T follicular helper cell (primary cell): ENCODE measurements at places on chromosomes 5 and 9.

DNA sequence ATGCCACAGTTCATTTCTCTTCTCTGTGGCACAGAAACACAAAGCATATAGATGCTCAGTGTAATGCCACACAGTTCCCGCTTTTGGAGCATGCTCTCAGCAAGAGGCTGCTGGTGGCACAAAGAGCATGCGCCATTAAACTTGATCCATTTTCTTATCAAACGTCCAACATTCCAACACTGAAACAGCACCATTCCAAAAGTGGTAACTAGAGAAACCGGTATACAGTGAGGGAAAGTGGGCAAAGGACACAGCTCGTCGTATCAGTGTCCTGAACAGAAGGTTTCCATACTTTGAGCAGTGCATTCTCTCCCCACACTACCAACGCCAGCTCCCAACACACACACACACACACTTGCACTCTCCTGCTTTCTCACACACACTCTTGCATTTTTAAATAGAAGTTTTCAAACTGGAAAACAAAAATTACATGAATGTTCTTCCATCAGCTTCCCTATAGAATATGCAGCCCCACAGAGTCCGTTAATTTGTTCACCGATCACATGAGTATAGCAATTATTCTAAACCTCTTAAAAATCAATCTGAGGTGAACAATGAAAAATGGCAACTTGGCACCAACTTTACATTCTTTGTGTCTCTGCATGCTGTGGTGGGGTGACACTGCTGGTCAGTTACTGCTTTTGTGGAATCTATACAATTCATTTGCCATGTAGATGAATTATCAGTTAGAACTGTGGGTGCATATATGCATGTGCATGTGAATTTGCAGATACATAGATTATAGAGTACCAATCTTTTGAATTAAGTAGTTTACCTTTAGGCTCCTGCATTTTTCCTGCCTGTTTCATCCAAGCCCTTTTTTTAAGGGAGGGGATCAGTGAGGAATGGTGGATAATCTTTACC is 5.7 kb downstream of the NFIB start:
- no peak for DNase-seq

DNA sequence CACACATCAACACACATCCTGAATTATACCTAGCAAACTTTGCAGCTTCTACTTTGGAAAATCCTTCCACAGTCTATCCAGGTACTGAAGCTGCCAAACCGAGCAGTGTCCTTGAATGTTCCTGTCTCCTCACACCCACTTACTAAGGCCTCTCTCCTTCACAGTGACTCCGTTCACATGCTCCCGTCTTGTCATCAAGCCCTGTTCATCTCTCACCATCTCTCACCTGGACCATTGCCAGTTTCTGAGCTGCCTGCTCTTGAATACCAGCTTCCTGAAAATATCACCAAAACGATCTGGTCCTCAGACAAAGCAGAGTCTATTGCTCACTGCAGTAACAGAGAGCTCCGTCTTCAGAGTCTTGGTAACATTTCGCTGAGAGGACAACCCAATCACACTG is 57.4 kb downstream of the GCNT1 start:
- DNase-seq: no peak

GRCh38 chr5:91418158-91418557 is 35.0 kb upstream of the ARRDC3 start:
- DNase-seq: no peak

GRCh38 chr5:136143312-136143711 is 10.7 kb downstream of the SMAD5 start:
- no peak for DNase-seq

DNA sequence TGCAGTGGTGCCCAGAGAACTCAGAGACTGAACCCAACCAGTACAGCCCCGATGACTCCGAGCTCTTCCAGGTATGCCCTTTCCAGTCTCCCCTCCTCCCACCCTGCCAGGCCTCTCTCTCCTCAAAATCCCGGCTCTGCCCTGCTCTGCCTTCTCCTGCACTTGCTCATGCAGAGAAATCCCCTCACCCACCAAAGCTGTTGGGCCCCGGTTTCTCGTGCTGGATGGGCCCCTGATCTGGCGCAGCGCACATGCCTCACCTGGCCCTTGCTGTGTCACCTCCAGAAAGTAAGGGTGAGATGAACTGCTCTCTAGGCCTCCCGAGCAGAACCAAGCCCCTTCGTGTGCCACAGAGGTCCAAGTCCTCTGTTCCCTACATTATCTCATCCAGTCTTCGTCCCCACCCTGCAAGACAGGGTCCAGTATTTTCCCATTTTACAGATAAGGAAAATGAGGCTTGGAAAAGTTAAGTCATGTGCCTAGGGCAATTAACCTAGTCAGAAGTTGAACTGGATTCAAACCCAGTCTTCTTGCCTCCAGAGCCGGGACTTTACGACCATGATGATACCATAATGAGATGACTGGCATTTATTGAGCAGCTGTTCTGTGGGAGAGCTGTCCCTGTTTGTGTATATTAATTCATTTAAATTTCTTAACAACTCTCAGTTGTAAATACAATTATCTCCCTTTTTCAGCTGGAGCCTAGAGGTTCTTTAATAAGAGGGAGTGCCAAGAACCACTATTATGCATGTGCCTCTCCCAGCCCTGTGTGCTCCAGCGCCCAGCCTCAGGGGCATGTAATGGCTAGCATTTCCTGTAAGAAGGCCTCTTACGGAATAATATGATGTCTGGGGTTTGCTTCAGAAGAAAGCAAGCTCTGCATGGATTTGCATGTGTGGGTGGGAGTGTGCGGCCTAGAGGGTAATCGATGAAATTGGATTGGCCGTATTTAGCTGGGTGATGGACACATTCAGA is 90.7 kb downstream of the PPARGC1B start:
- DNase-seq: no peak

GRCh38 chr9:79477955-79478771 is 93.6 kb upstream of the TLE4 start:
- no peak for DNase-seq

- DNase-seq: no peak
Observed at GRCh38 chr5:54595721-54596120, 78.2 kb downstream of the SNX18 start.

GRCh38 chr9:91896513-91897121 is 53.4 kb downstream of the ROR2 start:
- DNase-seq: no peak

- DNase-seq: no peak
Observed at GRCh38 chr9:127876026-127876763, 1.3 kb downstream of the AK1 start.

- DNase-seq: no peak
Observed at GRCh38 chr5:116428413-116428812, 146.2 kb downstream of the SEMA6A start.

DNA sequence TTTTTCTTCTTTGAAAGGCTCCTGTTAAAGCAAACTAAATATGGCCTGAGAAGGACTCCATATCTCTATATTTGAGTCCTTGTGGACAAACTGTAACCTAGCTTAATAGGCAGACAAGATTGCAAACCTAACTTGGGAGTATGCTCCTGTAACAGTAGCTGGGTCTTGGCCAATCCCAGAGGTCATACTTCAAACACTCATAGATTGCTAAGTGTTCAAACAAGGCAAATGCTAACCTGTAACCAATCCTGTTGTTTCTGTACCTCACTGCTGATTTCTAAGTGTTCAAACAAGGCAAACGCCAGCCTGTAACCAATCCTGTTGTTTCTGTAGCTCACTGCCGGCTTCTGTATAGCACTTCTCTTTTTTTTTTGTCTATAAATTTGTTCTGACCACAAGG is 50.6 kb upstream of the CLK4 start:
- no peak for DNase-seq

GRCh38 chr5:143471666-143472464 is 68.4 kb upstream of the NR3C1 start:
- no peak for DNase-seq

- DNase-seq: no peak
Observed at GRCh38 chr5:6886866-6887265, 173.6 kb downstream of the TENT4A start.

- DNase-seq: no peak
Observed at GRCh38 chr5:124652514-124652819, 94.0 kb downstream of the ZNF608 start.

DNA sequence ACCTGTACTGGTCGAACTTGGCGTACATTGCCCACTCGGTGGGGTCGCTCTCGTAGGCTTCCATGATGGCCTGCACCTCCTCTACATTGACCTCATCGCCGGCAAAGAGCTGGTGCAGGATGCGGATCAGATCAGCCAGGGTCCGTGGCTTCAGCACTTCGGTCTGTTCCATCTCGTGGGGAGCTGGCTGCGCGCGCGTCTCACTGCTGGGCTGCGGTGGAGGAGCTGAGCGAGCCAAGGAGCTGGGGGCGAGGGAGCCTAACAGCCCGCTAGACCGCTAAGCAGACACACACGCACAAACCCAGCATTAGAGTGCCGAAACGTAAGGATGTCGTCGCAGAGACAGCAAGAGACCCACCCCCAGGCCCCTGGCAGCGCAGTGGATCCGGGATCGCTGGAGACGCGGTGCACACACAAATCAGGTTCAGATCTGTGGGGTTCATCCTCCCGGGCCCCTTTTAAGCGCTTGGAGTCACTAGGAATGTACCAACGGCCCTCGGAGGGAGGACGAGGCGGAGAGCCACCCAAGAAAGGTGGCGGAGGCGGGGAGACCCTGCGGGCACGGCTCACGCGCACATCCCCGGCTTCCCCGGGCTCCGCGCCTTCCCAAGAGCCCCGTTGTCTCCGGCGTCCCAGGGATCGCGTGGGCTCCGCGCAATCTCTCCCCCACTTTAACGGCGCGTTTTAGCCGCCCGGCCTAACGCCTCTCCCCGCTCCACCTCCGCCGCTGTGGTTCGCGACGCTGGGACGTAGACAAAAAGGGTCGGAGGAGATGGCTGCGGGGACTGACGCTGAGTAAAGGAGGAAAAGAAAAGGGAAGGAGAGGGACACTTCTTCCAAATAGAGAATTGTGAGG is at the start of gene CDO1:
Gene CDO1 (minus strand): TSS at position 434 of the 856 bp plus-strand sequence. CDS start 262 bp downstream, at position 172.
- DNase-seq: no peak

GRCh38 chr5:67156976-67157583 is 39.5 kb downstream of the CD180 start:
- DNase-seq: peak; percentile 37

GRCh38 chr9:86073839-86074238 is 25.5 kb downstream of the GOLM1 start:
- no peak for DNase-seq

DNA sequence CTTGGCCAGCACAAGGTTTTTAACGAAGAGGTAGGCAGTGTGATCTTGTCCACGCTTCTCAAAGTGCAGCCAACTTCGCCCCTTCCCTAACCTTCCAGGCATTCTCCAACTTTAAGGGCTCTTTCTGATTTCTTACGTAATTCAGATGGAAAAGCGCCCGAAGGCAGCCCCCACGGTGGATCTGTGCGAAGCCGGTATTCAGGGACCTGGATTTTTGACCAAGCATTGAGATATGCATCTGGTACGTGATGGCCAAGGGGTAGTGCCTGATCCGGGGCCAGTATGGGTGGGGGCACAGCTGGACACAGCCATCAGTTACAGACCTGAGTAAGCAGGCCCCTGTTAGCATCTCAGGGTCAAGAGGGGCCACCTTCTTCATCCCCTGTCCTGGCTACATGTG is 80.0 kb downstream of the AMBP start:
- no peak for DNase-seq

GRCh38 chr5:73605223-73606087 is 20.5 kb upstream of the ARHGEF28 start:
- DNase-seq: no peak

DNA sequence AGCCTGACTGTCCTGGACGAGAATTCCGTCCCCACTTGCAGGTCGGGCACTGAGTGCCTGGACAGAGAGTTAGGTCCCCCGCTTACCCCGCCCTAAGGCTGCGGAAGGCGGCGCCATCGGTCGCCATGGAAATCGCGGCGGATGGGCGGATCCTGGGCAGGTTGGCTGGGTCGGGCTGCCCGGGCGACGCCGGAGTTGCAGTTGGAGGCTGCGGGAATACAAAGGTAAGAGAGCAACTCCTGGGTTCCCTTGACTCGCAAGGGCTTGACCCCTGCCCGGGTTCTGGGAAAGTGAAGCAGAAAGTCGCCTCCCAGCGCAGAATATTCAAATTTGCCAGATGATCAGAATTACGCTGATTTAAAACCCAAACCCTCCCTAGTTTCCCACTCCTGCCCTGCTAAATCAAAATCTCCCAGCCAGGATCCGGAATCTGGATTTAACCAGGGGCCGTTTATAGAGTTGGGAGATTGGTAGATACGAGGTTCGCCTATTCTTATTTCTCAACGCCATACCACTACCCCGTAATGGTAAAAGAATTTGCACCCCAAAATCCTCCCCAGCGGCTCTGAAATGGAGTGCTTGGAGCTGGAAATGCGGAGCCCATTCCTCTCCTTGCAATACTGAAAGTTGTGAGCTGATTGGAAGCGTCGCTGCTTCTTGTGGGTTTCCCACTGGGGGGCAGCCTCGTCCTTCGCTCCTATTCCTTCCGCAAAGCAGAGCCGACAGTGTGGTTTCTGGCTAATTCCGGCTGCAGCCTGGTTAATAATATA is 156.4 kb upstream of the RASEF start:
- no peak for DNase-seq

DNA sequence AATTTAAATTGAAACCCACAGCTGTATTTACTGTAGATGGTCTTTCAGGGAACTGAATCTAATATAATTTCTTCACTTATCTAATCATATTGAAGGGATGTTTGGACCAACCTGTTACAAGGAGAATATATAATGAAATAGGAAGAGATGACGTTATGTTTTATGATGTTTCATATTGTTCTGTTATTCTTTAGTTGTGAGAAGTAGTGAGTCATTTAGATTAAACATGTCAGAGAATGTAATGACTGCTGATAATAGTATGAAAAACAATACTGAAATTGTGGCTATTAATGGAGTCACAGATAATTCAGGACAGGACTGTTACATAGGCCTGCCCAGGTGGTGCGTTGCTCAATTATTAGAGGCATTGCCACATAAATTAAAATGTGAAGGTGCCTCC is 1993.4 kb downstream of the EFNA5 start:
- no peak for DNase-seq

DNA sequence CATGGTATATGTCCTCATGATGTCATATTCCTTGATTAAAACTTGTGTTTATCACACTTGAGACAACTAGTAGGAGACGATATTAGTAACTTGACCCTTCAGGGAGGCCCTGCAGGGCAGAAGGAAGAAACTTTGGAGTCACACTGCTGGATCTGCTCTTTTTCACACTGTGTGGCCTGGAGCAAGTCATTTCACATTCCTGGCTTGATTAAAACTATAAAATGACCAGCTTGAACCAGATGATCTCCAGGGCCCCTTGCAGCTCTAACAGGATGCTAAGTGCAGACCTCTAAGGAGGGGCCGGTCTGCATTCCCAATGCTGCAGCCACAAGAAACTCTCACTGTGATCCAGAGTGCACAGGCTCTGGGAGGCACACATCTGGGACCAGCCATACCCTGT is 146.4 kb upstream of the ZNF366 start:
- DNase-seq: no peak

DNA sequence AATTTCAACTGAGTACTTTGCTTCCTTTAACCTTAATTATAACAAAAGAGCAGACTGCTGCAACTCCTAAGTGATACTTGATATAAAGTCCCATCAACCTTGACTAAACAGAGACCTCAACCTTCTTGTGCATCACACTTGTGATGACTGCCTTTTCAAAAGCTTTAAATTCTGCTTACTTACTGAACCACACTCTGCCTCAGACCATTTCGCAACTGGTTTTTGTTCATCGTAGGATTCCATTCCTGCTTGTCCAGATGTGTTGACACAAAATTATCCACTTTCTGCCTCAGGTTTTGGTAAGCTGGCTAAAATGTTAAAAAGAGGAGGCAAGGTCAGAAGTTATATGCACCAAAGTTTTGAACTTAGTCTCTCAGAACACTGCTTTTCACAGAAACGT is 3.5 kb downstream of the BOD1 start:
- no peak for DNase-seq
